Germinal center (tissue), 1 donor: ENCODE measurements at places on chromosomes 2 and 18.
A peak's percentile ranks its signal among the peaks of the same experiment; 100 is the strongest.

- no peak for DNase-seq
These were observed 121.2 kb downstream of the TCF4 start for GRCh38 chr18:55466789-55467188.

- DNase-seq, result no peak
These were observed 330.2 kb downstream of the DSC3 start for GRCh38 chr18:30712383-30712782.

- DNase-seq, result no peak
These were observed 12.0 kb upstream of the GYPC start for GRCh38 chr2:126643972-126644371.

- no peak for DNase-seq
These were observed 546.1 kb downstream of the PARD3B start for GRCh38 chr2:205091411-205091810.

GRCh38 chr2:7027956-7028655, 110.9 kb downstream of the RNF144A start:
- DNase-seq, result no peak

- DNase-seq, result peak; percentile 47
These were observed 28.0 kb downstream of the PNO1 start for GRCh38 chr2:68185541-68186164.

DNA sequence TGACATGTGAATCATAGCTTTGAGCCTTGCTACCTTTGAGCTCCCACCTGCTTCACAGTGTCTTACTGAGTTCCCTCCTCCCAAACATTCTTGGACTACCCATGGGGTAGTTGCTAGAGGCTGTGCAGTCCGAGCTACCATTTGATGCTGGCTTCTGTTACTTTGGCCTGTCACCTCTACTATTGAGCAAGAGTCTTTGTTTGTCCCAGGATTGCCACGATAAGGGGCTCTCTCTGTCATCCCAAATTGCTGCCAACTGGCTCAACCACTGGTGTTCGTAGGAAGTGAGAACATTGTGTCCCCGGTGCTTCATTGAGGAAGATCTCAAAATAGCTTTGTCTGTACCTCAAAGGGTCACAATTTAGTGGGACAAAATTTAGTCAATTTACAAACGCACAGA, 59.1 kb upstream of the PAX8 start:
- DNase-seq, result no peak

- no peak for DNase-seq
These were observed 190.4 kb downstream of the NCK2 start for GRCh38 chr2:105935063-105935462.

DNA sequence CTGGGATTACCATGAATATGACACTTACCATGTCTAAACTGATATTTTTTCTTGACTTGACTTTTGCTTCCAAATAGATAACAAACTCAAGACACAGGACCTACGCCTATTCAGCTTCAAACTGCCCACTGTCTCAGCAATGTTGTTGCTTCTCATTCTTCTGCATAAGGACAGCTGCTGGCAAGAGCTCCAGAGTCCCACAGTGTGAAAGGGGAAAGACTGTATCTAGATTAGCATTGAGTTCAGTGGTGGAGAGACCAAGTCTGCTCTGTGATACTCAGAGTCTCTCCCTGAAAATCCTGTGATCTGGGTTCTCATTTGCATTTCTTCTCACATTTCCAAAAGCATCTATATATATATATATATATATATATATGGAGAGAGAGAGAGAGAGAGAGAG, 247.9 kb upstream of the NT5C1B start:
- DNase-seq, result no peak
